ENCODE measurements at places on chromosomes 11 and 22.

DNA sequence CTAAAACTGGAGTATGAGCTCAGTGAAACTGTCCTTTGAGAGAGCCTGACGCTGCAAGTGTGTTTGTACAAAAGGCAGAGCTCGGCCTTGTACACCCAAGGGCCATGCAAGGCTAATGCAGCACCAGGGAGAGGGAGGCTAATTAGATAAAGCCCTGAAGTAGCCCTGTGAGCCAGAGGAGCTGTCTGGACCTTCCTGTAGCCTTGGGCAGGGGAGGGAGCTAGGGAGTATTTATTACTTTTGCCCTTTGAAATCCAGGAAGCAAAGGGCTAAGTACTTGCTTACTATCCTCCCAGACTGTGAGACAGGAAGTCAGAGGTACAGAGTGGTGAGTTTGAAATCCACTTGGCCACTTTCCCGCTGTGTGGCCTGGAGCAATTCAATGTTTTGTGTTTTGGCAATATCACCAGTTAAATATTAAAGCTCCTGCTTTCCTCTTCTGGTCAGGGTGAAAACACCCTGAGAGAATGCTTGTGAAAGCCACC is 10.2 kb upstream of the LDHA start:
- DNase-seq = no peak

DNA sequence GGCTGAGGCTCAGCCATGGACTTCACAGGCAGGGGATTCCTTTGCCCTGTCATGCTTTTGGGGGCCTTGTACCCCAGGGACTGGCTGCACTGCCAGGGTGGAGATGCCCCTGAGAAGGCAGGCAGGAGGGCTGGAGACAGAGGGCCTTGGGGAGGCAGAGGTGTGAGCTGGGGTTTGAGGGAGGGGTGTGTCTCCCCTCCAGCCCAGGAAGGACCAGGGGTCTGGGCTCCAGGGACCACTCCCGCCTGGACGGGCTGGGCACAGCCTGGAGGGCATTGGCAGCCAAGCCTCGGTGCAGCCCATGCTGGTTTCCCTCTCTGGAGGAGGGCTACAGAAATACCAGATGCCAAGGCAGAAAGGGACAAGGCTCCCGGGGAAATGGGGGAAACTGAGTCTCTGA is 19.5 kb downstream of the OTUB1 start:
- DNase-seq = no peak

GRCh38 chr22:22870577-22871404 is 16.8 kb upstream of the IGLL5 start:
- DNase-seq = no peak

DNA sequence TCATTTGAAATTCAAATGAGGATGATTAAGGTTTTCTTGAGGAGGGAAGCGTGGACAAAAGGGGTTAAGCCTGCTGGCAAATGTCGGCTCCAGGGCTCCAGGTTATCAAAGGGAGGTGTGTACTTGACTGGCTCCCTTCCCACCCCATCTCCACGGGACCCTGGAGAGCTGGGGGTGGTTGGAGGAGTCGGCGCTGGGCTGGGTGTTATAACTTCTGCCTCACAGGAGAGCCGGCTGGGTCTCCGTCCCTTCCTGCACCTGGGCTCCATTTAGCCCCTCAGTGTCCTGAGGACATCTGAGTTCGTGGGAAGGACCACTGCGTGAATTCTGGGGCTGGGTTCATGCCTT is 15.6 kb downstream of the POU2F3 start:
- DNase-seq = no peak

DNA sequence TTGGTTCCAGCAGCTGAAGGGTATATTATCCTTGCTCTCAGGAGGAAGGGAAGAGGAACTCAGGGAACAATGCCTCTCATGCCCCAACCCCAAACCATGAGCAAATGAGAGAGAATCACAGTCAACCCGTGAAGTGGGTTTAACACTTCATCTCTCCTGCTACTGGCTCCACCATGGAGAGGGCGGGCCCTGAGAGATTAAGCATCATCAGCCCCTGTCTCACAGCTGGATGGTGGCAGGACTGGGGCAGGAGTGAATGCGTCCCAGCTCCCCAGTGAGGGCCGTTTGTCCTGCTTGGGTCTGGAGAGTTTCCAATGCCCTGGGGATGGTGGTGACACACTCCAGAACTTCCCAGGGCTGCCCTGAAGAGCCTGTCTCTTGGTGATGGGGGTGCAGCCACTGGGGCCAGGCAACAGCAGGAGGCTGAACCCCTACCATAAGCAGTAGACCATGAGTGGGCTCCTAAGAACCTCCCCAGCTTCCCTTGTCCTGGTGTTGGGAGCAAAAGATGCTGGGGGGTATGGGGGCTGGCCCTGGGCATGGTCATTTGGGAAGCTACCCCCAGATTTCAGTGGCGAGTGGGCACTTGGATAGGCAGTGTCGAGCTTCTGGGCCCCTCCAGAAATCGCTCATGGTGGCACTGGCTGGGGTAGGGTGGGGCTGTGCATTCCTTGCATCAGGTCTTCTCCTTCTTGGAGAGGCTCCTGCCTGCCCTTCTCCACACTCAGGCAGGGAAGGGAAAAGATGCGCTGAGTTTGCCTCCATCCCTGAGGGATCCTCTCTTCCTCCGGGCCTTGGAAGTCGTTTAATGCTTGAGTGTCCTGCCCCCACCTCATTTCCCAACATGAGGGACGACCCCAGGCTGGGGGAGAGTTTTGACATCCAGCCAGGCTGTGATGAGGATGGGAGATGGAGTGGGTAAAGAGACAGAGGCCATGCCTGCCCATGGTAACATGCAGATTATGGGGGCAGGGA is 157.5 kb downstream of the ST3GAL4 start:
- no peak for DNase-seq

- no peak for DNase-seq
These were observed 9.0 kb downstream of the CDON start for GRCh38 chr11:126053415-126054286.

- DNase-seq = no peak
These were observed 26.8 kb upstream of the CREB3L1 start for GRCh38 chr11:46250745-46251052.

GRCh38 chr22:36734171-36735058 is 30.9 kb upstream of the CACNG2 start:
- DNase-seq = no peak

GRCh38 chr11:60844045-60844869 is 2.3 kb downstream of the CCDC86 start:
- DNase-seq = no peak

DNA sequence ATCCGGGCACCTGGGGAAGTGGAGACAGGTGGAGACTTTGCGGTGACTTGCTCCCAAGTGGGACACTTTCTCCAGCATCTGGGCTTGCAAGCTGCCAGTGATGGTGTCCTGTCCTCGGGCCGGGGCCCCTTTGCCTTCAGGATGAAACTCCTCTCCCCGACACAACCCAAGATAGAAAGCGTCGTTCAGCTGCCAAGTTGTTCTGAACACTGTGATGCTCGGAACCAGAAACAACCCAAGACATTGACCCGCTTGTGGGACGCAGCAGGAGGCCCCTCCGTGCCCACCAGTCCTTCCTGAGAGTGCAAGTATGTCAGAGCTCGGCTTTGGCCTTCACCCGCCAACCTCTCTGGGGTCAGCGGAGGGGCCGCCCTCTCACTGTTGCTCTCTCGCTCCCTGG is 31.3 kb downstream of the LINC01488 start:
- no peak for DNase-seq

- DNase-seq = no peak
These were observed 54.0 kb downstream of the RTN4R start for GRCh38 chr22:20213833-20214708.

DNA sequence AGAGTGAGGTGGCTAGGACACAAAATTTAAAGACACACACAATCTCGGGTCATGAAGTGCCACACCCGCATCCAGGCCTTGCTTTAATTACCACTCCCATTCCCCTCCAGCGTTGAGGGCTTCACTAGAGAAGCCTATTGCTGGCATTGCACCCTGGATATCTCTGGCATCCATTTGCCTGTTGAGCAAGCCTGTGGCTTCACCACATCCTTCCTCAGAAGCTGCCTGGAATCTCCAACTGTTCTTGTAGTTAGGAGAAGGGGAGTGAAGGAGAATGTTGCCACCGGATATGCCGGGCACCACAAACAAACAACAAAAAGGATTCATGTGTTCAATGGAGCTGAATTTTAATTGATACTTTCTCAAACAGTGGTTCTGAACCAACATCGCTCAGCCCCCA is 34.4 kb upstream of the RCN1 start:
- DNase-seq = no peak

DNA sequence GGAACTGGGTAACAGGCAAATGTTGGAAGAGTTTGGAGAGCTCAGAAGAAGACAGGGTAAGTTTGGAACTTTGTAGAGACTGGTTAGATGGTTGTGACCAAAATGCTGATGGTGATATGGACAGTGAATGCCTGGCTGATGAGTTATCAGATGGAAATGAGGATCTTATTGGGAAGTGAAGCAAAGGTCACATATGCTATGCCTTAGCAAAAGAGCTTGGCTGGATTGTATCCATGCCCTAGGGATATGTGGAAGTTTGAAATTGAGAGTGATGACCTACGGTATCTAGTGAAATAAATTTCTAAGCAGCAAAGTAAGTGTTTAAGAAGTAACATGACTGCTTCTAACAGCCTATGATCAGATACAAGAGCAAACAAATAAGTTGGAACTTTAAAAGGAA is 17.8 kb downstream of the BBOX1 start:
- no peak for DNase-seq

DNA sequence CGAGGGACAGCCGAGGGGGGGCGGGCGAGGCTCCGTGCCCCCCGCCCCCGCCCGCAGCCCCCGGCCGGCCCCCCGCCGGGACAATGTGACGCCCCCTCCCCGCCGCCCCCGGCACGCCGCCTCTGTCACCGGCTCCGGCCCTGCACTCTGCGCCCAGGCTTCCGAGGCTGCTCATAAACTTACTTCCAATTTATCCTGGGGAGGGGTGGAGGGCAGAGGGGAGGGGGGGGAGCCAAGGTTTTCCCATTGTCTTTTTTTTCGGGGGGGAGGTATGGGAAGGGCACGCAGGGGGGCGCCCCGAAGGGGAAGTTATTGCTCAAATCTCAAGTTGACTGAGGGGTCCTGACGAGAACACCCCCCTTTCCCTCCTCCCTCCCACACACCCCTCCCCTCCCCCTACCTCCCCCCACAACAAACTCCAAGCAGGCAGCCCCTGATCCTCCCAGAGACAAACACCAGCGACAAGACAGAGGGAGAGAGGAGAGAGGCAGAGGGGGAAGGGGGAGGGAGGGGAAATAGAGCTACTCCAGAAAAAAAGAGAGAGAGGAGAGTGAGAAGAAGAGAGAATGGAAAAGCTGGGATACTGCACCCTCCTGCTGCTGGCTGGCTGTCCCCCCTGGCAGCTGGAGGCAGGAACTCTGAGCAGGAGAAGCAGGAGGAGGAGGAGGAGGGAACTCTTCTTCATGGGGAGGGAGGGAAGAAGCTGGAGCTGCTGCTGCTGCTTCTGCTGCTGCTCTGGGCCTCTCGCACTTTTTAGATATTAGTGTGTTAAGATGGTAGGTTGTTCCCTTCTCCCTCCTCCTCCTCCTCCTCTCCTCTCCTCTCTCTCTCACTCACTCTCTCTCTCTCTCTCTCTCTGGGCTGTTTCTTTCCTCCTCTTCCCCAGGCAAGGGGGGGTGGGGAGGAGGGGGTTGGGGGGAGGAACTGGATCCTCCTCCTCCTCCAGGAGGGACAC is 631 bp downstream of the PHF21A start:
- DNase-seq = no peak

DNA sequence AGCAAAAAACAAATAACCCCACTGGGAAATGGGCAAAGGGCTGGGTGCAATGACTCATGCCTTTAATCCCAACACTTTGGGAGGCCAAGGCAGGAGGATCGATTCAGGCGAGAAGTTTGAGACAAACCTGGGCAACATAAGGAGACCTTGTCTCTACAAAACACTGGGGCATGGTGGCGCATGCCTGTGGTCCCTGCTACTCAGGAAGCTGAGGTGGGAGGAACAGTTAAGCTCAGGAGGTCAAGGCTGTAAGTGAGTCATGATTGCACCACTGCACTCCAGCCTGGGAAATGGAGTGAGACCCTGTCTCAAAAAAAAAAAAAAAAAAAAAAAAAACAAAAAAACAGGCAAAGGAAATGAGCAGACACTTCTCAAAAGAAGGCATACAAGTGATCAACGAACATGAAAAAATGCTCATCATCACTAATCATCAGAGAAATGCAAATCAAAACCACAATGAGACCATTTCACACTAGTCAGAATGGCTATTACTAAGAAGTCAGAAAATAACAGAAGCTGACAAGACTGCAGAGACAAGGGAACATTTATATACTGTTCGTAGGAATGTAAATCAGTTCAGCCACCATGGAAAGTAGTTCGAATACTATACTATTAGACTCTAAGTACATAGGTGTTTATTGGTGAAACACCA is 48.2 kb upstream of the SMCO4 start:
- no peak for DNase-seq

DNA sequence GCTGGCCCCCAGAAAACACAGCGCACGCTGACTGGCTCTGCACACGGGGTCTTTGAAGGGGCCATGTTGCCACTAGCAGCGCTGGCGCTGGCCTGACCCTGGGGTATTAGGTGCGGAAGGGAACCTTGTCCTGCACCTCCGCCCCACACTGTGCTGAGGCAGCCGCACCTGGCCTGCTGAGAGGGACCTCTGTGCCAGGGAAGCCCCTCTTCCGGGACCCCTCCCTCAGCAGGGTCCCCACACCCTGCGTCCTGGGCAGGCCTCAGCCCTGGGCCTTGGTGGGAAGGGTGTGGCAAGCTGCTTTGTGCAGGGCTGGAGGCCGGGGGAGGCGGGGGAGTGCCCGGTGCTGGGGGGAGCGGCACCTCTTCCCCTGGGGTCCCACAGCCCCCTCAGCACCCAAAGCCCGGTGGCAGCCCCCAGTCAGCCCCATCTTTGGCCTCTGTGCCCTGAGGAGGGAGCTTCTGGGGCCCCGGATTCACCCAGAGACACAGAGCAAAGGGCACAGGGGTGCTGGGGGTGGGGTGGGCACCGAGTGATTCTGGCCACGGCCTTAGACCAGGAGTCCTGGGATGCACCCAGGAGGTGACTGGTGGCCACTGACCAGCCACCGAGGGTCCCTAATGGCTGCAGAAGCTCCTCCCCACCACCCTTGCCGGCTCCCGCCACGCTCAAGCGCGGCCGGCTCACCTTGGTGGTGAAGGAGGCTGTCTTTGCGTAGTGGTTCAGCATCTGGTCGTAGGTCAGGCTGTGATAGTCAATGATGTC is 11.4 kb downstream of the TTLL8 start:
- DNase-seq = no peak

GRCh38 chr11:11476971-11477645 is 124.1 kb upstream of the CSNK2A3 start:
- DNase-seq = no peak

- no peak for DNase-seq
These were observed 3.4 kb downstream of the SLC17A6 start for GRCh38 chr11:22341588-22341931.

DNA sequence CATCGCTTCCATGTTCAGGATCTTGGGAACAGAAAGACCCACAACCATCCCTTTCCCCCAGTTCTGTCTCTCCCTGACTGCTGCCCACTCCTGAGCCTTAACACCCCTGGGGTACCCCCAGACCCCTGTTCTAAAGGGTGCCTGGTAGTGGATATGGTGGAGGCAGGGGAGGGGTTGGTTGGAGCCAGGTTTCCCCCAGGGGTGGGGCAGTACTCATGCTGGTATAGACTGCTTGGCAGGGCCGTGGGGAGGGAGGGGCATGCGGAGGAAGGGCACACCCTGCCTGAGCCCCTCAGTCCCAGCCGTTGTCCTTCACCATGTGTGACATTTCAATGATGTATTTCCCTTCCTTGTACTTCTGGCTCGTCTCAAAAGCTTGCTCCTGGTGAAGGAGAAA is 4.0 kb downstream of the YPEL4 start:
- no peak for DNase-seq

All from KG1 (cell line).